ENCODE measurements at places on chromosomes 2 and 18.

DNA sequence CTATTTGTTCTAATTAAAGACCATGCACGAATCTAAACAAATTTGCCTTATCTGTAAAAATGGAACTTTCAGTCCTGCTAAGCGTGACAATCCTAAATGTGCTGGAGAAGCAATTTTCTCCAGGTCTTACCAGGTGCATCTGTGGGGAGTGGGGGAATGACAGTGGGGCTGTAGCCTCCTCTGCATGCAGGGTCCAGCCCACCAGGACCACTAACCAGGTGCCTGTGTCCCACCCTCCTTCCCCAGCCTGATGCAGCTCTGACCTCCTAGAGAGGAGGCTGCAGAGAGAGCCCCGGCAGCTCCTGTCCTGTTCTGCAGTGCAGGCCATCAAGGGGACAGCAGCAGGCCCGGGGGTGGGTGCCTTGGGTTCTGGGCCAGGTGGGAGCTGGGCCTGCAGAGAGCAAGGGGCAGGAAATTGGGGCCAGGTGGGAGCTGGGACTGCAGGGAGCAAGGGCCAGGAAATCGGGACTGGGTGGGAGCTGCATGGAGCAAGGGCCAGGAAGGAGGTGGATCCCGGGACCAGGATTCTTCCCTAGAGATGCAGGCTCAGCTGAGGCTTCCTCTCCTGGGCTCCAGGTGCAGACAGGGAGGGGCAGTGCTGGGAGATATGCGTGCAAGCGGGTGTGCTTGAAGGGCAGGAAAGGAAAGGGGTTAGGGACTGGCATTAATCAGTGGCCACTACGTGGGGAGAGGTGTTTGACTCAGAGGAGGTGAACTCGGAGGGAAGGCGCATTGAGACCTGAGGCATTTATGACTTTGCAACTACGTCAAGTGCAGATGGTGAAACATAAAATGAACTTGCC is 185.3 kb downstream of the ANKRD30B start:
- DNase-seq, result no peak

- DNase-seq, result no peak
These were observed 105.4 kb upstream of the MAP4K3 start for GRCh38 chr2:39542523-39542922.

- DNase-seq, result no peak
These were observed 111.3 kb upstream of the TLK1 start for GRCh38 chr2:171271971-171272436.

- no peak for DNase-seq
These were observed 1.8 kb upstream of the CHAC2 start for GRCh38 chr2:53765767-53766166.

- DNase-seq, result no peak
These were observed 416.7 kb upstream of the CRIM1 start for GRCh38 chr2:35938838-35939237.

DNA sequence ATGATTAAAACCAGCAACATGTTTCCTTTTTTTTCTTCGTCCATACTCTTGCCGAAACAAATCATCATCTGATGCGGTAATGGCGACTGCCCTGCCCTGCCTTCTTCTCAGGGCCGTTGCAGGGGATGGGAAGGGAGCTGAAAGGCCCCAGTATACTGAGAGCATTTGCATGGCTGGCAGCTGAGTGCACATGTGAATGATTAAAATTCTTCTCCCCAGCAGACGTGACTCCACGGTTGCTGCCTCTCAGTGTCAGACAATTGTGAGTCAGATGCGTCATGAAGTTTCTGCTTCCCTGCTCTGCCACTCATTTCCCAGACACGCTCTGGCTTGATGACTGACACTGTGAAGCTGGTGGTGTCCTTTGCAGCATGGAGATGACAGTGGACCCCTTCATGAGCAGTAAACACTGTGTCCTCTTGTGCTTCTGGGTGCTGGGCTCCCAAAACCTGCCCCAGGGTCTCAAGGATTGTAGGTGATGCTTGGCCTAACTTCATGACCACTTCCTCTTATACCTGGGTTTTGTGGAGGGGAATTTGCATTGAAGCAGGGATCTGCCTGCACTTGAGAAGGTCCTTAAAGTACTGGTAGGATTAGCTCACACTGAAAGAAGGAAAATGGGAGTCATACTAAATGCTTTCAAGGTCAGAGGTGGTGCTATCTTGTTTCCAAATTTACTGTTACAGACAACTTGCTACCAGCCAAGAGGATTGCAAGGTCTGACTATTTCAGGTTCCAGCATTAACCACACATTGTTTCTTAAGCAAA is 222.5 kb upstream of the COPS8 start:
- no peak for DNase-seq

- DNase-seq, result no peak
These were observed 547.2 kb upstream of the TMEFF2 start for GRCh38 chr2:192741889-192742288.

- no peak for DNase-seq
These were observed 2.5 kb upstream of the DES start for GRCh38 chr2:219415580-219416234.

GRCh38 chr2:158965107-158965506 is 3.3 kb upstream of the TANC1 start:
- DNase-seq, result no peak

GRCh38 chr2:220163486-220163885 is 536.1 kb downstream of the SLC4A3 start:
- DNase-seq, result no peak

GRCh38 chr2:16209799-16210198 is 269.4 kb downstream of the MYCN start:
- DNase-seq, result no peak

- DNase-seq, result no peak
These were observed 12.6 kb downstream of the NEU2 start for GRCh38 chr2:233044974-233045605.

DNA sequence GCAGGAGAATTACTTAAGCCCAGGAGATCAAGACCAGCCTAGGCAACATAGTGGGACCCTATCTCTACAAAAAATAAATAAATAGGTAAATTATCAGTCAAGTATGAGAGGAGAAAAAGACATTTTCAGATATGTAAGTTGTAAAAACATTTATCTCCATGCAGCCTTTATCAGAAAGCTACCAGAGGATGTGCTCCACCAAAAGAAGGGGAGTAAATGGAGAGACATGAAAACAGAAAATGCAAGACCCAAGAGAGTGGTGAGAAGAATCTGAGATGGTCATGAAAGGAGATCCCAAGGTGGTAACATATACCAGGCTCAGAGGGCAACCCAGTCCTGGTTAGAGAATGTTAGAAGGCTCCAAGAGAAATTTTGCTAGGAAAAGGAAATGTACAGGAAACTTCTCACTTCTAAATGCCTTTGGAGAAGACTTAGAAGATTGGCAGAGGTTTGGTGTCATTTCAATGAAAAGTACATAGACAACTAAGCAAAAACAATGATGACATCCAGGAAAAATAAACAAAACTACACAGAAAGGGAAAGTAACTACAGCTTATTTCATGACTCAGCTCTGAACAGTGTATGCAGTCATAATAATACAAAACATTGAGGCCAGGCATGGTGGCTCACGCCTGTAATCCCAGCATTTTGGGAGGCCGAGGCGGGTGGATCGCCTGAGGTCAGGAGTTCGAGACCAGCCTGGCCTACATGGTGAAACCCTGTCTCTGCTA is 19.5 kb downstream of the CIB4 start:
- no peak for DNase-seq

DNA sequence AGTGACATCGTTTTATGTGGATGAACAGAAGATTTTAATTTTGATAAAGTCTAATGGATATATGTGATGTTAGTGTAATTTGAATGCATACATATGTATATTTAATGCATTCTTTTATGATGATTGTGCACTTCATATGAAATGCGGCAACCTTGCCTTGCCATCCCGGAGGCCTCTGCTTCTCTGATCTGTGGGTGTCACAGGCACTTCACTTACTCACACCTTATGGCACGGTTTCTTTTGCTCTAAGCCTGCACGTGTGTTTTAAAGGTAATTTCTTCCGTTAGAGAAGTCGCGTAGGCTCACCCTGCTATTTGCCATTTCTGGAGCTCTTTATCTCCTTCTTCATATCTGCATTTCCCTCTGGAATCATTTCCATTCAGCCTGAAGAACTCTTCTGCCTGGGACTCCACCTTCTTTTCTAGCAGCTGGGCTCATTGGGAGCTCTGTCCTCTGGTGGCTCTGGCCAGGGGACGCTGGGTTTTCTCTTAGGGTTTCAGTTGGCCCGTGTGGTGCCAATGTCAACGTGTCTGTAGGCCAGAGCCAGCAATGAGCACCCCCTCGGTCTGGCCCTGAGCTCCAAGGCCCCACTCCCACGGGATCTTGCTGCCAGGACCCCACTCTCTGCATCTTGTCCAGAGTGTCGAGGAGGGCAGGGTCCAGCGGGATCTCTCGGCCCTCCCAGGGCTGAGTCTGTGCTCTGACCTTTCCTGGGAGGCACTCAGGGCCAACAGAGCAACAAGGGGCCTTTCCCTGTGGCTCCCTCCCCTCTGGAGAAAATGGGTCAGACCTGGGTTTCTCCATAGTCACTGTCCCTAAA is 97.3 kb downstream of the RTP5 start:
- no peak for DNase-seq

GRCh38 chr2:17085546-17086202 is 420.0 kb upstream of the CYRIA start:
- no peak for DNase-seq

- DNase-seq, result no peak
These were observed 102.5 kb downstream of the LYPD6B start for GRCh38 chr2:149141046-149141445.

DNA sequence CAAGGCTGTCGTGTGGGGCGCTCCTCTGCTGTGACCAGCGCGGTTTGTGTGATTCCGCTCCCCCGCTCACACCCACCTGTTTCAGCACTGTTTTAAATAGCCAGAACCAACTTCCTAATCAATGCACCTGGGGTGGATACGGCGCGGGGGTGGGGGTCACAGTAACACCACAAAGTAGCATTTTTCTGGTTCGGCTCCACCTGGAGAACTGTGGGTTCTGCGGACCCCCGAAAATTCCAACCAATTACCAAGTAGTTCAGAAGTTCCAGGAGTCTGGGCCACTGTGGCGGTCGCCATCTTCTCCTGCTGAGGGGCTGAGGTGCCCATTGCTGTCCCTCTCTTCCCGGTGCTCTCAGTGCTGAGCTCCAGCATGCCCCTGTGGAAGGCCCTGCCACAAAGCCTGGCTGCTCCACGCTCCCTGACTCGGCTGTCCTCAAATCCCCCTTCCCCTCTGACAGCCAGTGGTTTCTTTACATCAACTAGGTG is 79.4 kb downstream of the GFPT1 start:
- DNase-seq, result no peak

DNA sequence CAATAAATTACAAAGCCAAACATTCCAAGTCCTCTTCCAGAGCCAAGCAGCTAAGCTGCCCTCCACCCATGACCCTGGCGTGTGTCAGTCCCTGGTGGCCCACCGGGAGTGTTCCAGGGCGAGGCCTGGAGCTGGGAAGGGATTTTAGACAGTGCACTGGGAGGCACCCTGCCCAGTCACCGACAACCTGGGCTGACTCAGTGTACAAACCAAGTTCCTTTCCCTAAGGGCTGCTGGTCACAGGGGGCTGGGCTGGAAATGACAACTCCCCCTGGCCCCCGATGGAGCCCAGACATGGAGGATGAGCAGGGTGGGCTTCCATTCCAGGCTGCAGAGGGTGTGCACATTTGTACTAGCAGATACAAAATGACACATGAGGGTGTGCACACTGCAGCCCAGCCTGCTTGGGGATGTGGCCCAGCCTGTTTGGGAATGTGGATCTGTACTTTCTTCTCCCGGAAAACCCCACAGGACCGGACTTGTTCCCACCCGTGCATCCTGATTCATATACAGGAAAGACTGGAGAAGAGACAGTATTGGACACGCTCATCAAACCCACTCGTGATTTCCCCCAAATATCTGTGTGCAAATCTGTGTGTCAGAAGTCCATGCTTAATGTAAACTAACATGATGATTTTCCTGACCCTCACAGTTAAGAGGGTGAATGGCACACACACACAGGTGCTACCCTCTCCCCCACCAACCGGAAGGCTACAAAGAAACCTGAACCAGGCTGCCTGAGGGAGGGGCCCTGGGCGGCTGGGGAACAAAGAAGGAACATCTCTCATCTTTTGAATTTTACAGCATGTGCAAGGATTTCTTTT is 58.9 kb downstream of the NDUFA10 start:
- no peak for DNase-seq

DNA sequence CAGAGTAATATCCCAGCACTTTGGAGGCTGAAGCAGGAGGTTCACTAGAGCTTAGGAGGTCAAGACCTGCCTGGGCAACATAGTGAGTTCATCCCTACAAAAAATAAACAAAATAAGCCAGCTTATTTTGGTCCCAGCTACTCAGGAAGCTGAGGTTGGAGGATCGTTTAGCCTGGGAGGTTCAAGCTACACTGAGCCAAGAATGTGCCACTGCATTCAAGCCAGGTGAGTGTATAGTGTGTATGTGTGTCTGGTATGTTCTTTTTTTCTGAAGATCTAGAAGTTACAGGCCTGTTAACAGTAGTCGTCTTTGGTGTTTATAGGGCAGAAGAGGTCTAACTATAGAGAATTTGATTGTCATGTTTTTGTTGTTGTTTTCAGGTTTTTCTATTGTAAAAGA is 40.2 kb downstream of the ZC3H15 start:
- no peak for DNase-seq
